ENCODE measurements at places on chromosomes 12 and 14.

GRCh38 chr12:76563061-76563460 is 3.5 kb upstream of the OSBPL8 start:
- DNase-seq = no peak

- no peak for DNase-seq
These were observed 15.7 kb downstream of the ARL6IP4 start for GRCh38 chr12:122996188-122996601.

- DNase-seq = no peak
These were observed 194.2 kb downstream of the ADGRD1 start for GRCh38 chr12:131147894-131148293.

- DNase-seq = no peak
These were observed 141.4 kb downstream of the MYRFL start for GRCh38 chr12:69966409-69966808.

GRCh38 chr12:62919838-62920237 is 15.1 kb downstream of the PPM1H start:
- DNase-seq = no peak
